ENCODE measurements at places on chromosomes 3 and 15.

DNA sequence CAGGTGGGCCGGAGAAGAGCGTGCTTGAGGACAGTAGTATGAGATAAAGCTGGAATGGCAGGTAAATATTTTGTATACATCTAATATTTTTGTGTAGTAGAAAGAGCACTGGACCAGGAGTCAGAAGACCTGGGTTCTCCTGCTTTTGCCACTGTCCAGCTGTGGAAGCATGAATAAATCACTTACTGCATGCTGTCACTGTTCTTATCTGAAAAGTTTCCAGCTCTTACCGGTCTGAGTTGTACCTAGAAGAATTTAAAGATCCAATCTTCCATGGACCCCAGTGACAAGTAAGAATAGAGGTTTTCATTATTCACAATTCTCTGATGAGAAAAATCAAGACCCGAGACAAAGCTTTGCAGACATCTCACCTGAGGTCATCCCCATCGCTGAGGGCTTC, 5.9 kb downstream of the XPC start:
- no peak for DNase-seq

GRCh38 chr3:130093741-130094391, 12.2 kb downstream of the ALG1L2 start:
- peak; percentile 74 for DNase-seq

GRCh38 chr15:79035111-79035601, 55.4 kb downstream of the RASGRF1 start:
- DNase-seq: no peak

DNA sequence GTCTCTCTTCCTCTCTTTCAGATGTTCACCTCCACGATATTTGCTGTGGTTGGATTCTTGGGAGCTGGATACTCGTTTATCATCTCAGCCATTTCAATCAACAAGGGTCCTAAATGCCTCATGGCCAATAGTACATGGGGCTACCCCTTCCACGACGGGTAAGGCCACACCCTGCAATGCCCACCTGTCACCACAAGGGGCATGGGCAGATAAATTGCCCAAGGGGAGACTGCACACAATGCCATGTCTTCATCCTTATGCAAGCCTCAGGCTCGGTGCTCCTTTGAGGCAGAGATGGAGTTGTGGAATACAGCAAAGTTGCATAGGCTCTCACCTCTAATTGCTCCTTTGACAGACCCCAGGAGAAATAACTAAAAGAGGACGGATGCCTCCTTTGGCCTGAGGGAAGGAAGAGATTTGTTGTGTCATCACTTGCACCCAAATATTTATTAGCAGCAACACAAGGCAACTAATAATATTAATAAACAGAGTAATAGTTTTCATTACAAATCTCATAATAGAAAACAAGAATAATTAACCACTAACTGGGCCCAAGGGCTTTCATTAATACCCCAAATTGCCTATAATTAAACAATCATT, 13.2 kb downstream of the TM4SF4 start:
- DNase-seq: no peak

DNA sequence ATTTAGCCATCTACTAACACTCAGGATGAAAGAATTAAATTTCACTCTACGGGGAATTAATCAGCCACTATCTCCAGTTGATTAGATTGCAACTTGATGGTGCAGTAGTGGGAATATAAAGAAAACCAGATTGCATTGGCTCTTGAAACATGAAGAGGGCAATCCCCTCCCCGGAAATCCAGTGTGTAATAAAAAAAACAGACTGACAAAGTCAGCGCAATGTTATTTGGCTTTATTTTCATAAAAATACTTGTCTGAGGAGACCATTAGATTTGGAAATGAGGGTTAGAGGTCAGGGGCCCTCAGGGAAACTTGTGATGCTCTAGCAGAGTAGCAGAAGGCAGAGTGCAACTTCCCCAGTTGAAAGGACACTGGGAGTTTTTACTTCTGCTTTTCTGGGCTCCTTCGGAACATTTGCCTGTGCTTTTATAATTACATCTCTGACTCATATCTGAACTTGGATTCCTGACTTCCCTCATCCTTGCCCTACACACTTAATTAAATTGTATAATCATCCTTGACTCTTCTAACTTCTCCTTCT, 326.8 kb downstream of the TUSC7 start:
- no peak for DNase-seq

- no peak for DNase-seq
Measured at GRCh38 chr15:99536422-99537040, 29.3 kb upstream of the MEF2A start.

Data from GM06990 (cell line).